ENCODE measurements at places on chromosomes 7 and 10.

- DNase-seq: no peak
These were observed 37.6 kb downstream of the FAM53B start for GRCh38 chr10:124706462-124707143.

DNA sequence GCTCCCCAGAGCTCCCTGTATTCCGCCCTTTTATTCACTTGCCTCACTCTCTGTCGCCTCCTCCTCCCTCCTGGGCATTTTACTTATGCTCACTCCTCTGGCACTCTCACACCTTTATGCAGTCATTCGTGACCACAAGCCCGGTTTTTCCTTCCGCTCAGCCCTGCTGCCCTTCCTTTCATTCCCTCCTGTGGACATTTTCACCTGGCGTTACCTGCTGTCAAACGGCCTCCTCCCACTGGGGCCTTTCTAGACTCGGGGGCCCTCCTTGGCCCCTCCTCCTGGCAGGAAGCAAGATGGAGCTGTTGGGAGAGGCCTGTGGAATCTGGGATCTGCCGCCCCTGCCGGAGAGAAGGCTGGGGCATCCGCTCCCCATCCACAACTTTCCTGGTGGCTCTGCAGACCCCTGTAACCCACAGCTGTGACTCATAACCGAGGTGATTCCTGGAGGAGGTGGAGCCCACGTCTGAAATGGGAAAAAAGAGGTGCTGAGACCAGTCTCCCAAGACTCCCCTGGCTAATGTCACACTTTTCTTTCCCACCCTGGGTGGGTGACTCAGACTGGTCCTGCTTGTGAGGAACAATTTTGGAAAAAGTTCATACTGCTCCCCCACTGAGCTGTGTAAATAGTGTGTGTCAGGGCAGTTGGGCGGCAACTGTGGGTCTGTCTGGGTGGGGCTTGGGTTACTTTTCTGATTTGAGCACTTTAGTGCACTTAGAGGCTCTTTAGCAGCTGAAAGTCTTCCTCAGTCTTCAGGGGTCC lies 1.2 kb downstream of the VCL start:
- no peak for DNase-seq

DNA sequence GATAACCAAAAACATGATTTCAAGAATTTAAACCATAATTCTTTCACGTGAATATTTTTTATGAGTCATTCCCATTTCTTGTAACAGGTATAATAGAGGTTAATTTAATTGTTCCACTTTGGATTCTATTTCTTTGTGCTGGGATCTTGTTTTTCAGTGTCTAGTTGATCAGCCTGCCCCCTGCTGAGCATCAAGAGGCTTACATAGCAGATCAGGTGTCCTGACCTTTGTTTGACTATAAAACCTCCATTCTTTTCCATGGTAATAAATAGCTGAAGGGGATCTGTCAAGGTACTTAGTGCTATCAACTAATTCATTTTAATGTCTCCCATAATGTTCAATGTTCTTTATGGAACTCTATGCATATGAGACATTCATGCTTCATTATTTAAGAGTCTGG lies 4.9 kb downstream of the COL17A1 start:
- no peak for DNase-seq

- DNase-seq: no peak
These were observed 48.0 kb downstream of the MALSU1 start for GRCh38 chr7:23347033-23347681.

DNA sequence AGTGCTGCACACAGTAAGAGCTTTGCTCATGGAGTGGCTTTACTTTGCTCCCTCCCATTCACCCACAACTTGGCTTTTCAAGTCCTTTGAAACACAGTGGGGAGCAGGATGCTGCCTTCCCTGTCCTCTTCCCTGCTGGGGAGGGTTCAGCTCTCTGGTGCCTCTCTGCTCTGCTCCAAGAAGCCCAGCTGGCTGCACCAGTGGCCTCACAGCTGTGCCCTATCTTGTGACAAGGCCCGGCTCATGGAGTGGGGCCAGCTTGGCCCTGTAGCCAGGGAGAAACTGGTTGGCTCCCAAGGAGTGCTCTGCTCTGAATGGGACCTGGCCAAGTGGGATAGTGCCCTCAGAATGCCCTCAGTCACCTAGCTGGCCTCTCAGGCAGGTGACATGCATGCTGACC lies 212.3 kb upstream of the ZMIZ1 start:
- DNase-seq: no peak

DNA sequence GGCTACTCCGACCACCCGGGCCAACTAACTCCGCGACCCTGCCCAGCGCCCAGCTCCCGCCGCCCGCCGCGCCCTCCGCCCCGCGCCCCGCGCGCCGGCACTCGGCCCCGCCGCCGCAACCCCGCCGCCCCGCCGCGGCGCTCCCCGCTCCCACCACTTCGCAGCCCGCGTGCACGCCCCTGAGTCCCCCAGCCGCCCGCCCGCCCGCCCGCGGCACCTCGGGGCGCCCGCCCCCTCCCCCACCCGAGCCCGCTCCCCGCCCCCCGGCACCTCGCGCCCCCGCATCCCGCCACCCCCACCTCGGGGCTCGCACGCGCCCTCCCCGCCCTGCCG lies 598 bp downstream of the JAZF1 start:
- DNase-seq: no peak

- no peak for DNase-seq
These were observed 144.5 kb upstream of the ZWINT start for GRCh38 chr10:56505555-56505954.

DNA sequence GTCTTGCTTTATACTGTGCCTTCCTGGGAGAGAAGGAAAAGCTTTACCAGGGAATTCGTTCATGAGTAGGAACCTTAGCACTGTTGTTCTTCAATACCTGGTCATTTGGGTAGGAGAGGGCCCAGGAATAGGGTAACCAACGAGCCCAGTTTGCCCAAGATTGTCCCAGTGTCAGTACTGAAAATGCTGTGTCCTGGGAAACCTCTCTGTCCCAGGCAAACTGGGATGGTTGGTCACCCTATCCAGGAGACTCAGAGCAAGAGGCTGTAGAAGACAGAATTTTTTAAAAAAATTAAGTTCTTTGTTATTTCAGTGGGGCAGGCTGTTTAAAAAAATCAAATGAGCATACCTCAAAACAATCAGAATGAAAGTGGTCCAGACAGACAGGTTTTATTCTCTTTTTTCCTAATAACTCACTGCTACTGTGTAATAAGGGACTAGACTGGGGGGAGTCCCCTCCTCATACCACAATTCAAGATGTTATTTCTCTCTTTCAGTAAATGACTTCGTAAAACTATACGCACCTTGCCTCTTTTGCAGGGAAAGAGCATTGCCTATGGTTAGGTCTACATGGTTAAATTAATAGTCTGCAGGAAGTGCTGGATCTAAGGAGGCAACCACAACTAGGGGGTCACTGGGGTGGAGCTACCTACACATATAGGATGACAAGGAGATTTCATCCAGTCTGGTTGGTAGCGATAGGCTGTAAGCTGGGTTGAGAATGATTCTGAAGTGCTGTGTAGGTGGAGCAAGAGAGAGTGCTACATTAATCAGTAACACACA lies 41.1 kb upstream of the FAM133B start:
- DNase-seq: no peak

DNA sequence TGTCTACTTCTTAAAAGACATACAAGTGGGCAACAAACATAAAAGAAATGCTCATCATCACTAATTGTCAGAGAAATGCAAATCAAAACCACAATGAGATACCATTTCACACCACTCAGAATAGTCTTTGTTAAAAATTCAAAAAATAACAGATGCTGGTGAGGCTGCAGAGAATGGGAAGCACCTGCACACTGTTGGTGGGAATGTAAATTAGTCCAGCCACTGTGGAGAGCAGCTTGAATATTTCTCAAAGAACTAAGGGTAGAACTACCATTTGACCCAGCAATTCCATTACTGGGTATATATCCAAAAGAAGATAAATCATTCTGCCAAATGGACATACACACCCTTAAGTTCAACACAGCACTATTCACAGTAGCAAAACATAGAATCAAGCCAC lies 61.8 kb upstream of the STEAP1 start:
- DNase-seq: no peak

GRCh38 chr7:157807510-157807909 lies 470.7 kb downstream of the DNAJB6 start:
- DNase-seq: no peak

GRCh38 chr10:135601-136464 lies 578 bp downstream of the ZMYND11 start:
- peak; percentile 29 for DNase-seq

GRCh38 chr7:94243066-94243711 lies 151.5 kb upstream of the COL1A2 start:
- no peak for DNase-seq
